MV-4-11 (cell line): ENCODE measurements at places on chromosomes 13 and 19.

DNA sequence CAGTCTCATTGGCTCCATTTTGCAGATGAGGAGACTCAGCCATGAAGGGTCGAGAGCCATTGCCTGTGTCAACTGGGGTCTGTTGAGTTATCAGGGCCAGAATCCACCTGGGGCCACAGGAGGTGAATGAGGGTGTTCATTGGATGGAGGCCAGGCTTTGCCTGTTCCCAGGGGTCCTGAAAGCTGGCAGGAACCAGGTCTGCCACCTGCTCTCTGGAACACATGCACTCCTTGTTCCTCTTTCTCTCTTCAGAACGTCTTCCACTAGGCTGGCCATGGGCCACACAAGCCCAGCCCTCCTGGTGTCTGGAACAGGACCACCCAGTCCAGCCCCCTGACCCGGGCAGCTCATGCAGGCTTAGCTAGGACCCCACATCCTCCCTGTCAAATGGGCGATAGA, 21.1 kb downstream of the PPP1R37 start:
- DNase-seq, result no peak

GRCh38 chr13:73109969-73110368, 51.2 kb downstream of the KLF5 start:
- no peak for DNase-seq

DNA sequence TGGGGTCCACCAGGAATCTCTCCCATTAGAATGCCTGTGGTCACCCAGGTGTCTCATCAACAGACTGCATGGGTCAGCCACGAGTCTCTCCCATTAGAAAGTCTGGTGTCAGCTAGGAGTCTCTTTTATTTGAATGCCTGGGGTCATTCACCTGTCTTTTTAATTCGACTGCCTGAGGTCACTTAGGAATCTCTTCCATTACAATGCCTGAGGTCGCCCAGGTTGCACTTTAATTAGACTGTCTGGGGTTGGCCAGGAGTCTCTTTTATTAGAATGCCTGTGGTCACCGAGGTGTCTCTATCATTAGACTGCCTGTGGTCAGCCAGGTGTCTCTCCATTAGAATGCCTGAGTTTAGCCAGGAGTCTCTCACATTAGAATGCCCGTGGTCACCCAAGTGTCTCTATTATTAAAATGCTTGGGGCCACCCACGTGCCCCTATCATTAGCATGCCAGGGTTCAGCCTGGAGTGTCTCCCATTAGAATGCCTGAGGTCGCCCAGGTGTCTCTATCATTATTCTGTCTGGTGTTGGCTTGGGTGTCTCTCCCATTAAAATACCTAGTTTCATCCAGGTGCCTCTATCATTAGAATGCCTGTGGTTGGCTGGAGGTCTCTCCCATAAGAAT, 1474.3 kb downstream of the UQCRFS1 start:
- no peak for DNase-seq

- DNase-seq, result no peak
These were observed 954.1 kb downstream of the UQCRFS1 start for GRCh38 chr19:28258829-28259228.

- DNase-seq, result no peak
These were observed 308.4 kb downstream of the FGF9 start for GRCh38 chr13:21979161-21979806.

DNA sequence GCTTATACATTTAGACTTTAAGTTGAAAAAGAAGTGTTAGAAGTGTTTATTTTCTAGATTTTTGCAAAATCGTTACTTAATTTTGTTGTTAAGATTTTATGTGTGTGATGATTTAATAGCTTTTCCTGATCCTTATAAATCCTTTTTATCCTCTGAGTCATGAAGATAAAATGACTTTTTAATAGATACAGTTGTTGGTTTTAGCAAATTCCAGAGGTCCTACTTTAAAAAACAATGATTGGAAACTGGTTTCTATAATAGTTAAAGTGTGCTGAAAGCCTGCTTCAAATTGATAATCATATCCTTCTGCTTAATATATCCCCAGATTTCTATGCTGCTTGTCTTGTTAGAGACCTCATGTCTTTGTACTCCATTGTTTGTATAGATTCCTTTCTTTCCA, 39.0 kb downstream of the RNASEH2B start:
- DNase-seq, result no peak

GRCh38 chr13:48043789-48044503, 6.4 kb downstream of the NUDT15 start:
- DNase-seq, result no peak
